ENCODE measurements at places on chromosomes 12 and 14.

DNA sequence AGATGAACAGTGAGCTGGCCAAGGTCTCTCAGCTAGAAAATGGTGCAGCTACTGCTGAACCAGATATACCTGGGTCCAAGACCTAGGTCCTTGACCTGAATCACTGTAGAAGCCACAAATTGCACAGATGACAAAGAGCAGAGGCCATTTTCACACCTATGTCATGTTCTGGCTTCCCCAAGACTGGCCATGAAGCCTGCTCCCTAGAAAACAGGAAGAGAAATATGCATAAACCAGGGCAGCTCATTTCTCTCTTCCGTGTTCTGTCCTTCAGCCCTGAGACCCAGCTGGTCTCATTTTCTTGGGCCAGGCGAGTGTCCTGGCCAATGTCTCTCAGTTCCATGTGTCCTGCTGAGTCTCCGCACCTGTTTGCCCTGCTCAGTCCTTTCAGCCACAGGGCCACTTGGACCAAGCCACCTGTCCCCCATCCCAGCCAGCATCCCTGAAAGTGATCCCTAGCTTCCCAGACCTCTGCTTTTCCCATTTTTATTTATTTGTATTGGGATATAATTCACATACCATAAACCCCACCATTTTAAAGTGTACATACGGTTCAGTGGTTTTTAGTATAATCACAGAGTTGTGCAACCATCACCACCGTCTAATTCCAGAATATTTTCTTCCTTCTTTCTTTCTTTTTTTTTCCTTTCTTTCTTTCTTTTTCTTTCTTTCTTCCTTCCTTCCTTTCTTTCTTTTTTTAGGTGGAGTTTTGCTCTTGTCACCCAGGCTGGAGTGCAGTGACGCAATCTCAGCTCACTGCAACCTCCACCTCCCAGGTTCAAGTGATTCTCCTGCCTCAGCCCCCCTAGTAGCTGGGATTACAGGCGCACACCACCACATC lies 27.0 kb downstream of the P2RX7 start:
- DNase-seq, result no peak

- DNase-seq, result no peak
These were observed 101.1 kb downstream of the OTOGL start for GRCh38 chr12:80200414-80200813.

GRCh38 chr12:9134981-9135628 lies 19.4 kb upstream of the A2M start:
- no peak for DNase-seq

GRCh38 chr12:82758749-82759330 lies 72.1 kb downstream of the TMTC2 start:
- DNase-seq, result no peak

GRCh38 chr14:38867561-38868150 lies 235.4 kb downstream of the SEC23A start:
- DNase-seq, result peak; percentile 86

DNA sequence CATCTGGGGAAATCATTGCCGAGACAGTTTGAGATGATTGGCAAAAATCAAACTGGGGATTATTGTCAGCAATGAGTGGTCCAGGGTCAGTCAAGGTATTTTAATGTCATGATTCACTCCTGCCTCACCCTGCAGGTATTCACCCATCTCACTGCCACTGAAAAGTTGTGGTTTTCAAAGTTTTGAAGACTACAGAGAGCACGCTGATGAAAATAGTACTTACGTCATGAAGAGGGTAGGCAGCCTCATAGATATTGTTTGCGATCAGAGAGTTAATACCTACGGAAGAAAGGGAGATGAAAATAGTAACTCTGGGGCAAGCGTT lies 138.0 kb downstream of the ANO2 start:
- no peak for DNase-seq

DNA sequence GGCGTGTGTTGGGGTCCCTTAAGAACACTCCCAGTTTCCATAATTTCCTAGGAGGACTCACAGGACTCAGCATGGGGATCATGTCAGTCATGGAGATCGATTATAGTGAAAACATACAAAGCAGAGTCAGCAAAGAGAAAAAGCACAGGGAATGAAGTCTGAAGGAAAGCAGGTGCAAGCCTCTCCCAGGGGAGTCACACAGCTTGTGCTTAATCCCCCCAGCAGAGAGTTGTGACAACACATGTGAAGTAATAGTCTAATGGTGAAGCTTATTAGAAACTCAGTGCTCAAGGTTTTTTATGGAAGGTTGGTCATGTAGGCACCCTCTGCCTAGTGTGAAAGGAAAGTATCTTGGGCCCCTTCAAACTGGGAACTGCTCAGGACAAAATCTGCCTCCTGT lies 149.0 kb upstream of the SEL1L start:
- DNase-seq, result no peak

GRCh38 chr12:52627395-52628110 lies 9.2 kb upstream of the KRT73 start:
- no peak for DNase-seq

- DNase-seq, result no peak
These were observed 24.8 kb upstream of the VASH1 start for GRCh38 chr14:76736514-76736913.

GRCh38 chr12:79938843-79939242 lies 3.9 kb upstream of the PPP1R12A start:
- DNase-seq, result no peak
